Activated CD4-positive, alpha-beta T cell treated with anti-CD3 and anti-CD28 coated beads, Interleukin-2, amount 10 ng/mL, durations not matched to agents 7 days and 5 days (primary cell): ENCODE measurements at places on chromosomes 3 and 15.

DNA sequence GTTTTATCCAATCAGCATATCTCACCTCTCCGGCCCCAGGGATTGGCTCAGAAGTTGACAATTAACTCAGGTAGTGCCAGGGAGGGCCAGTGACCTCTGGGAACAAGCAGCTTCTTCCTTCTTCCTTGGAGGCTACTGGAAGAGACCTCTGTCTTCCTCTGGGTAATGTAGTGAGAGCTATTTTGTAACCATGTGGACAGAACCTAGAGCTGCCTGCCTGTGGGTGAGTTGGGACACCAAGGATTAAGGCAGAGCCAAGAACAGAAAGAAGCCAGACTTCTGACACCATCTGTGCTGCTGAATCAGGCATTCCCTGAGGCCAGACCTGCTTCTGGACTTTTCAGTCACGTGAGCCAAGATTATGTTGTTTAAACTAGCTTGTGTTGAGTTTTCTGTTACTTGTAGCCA is 5.9 kb upstream of the NDUFAF1 start:
- no peak for DNase-seq

GRCh38 chr3:62295571-62295970 is 77.8 kb downstream of the FEZF2 start:
- DNase-seq, result no peak

DNA sequence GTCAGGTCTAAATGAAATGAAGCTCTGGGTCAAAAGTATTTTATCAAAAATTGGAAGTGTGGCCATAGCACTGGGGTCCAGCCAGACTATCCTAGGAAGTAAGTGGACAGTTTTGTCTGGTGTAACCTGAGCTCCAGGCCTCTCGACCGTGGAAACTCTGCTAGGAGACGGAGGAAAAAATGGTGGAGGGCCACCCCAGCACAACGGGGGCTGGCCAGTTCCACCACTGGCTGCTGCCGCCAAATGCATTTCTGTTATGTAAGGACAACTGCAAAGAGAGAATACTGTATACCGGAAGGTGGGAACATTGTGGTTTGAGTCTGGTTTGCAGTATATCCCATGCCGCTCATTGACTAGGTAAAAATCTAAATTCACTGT is 235.7 kb downstream of the GREM1 start:
- DNase-seq, result no peak

DNA sequence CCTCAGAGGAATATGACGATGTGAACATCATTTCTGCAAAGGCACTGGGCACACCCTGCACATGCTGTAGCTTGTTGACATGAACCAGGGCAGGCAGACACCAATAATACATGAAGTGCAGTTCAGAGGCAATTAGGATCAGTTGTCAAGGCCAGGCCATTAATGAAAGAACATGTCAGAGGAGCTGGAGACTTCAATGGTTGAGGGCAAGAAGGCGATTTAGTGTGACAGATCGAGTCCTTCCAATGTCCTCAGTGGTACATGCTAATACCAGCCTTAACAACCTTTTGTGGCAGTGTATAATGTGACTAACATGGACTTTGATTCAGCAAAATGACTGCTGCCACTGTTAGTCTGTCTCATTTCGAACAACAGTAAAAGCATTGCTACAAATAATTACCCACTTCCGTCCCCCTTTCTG is 205.2 kb upstream of the NANOGP8 start:
- DNase-seq, result no peak

GRCh38 chr15:45094358-45094730 is 19.6 kb downstream of the DUOX2 start:
- no peak for DNase-seq

DNA sequence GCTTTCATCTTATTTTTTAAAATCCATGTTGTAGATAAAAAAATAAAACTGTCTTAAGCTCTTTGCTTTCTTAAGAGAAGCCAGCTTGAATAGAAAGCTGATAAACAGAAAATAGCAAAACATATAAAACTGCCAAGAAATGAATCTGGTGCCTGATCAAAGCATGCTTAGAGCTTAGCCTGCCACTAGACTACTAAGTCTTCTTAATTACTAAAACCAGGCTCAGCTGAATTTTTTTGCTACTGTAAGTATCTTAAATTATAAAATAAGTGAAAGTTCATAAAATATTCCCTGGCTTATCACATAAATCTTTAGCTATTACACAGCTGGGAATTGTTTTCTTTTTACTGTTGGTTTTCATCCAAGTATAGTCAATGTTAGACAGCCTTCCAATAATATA is 803.9 kb downstream of the DIPK2A start:
- DNase-seq, result no peak
